IMR-90 (cell line): ENCODE measurements at places on chromosomes 7 and 10. TPM values are rescaled to one million over a fixed set of nuclear protein-coding genes. Genes with fewer than 3 reads are reported as not detected.

- H3K36me3 ChIP-seq: no peaks in the 10 kb centered on the region
- H3K4me1 ChIP-seq: no peaks in the 10 kb centered on the region
- H3K4me3 ChIP-seq: no peak overlapping the region
- H3K27me3 ChIP-seq: no peaks in the 10 kb centered on the region
These were observed 176.4 kb downstream of the THSD7A start for GRCh38 chr7:11655642-11656041.

GRCh38 chr10:116538456-116538855 is 7.3 kb upstream of the PNLIP start:
- DNase-seq: peak; percentile 7
- H3K36me3 ChIP-seq: no peaks in the 10 kb centered on the region
- H3K27ac ChIP-seq: no peak overlapping the region
- H3K4me1 ChIP-seq: no peaks in the 10 kb centered on the region
- H3K4me3 ChIP-seq: no peak overlapping the region

Gene GPRIN2
- under 0.01 TPM in 1 of 2 replicates, not detected in the other for total RNA-seq

DNA sequence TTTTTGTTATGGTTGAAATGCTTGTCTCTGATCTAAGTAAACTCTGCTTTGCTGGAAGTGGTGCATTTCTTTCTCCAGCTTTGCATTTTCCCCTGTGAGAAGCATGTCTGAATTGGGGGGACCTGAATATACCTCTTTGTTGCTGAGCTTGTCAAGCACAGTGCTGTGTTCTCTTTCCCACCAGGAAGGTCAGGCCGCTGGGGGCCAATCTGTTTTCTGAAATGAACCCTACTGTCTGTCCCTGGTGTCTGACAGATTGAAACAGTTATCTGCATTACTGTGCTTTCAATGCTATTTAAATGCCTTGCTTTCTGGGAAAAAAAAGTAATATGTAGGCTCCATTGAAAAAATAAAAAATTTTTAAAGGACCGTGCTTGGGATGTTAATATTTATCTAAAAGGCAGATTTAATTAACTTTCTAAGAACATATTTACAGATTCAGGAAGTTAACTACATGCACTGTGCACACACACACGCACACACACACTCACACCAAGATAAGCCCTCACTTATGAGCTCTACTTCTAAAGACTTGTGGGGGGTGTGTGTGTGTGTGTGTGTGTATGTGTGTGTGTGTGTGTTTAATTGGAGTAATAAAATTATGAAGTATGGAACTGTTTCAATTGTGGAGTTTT is 127.0 kb upstream of the FZD1 start:
- no peak overlapping the region for H3K4me3 ChIP-seq
- H3K4me1 ChIP-seq: peaks cover 2% of the 10 kb centered on the region; the same call in 1 of the 2 replicates
- DNase-seq: no peak
- no peak overlapping the region for H3K27ac ChIP-seq

DNA sequence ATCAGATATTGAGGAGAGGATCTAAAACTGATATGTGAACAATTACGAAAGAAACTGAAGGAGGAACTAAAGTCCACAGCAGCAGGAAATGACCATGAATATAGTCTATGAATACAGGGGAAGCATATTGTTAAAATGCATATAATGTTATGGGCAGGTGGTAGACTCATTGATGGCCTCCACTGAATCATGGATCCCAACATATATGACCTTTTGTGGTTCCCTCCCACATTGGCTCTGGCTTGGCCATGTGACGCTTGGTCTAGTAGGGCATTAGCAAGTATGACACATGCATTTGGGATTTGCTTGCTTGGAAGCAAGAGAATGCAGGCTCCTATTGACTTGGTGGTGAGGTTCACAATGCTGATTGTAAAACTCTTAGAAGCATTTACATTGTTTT is 55.2 kb upstream of the RAB18 start:
- no peaks in the 10 kb centered on the region for H3K4me1 ChIP-seq
- no peak overlapping the region for H3K27ac ChIP-seq
- no peaks in the 10 kb centered on the region; the same call in 1 of the 2 replicates for H3K27me3 ChIP-seq

Gene KCND2
- under 0.01 TPM in 2 replicates for total RNA-seq

Gene ABCC2
- 0.28 and 0.36 TPM in 2 replicates for total RNA-seq

Gene CDK14
- 28.1 and 29.6 TPM in 2 replicates for total RNA-seq

DNA sequence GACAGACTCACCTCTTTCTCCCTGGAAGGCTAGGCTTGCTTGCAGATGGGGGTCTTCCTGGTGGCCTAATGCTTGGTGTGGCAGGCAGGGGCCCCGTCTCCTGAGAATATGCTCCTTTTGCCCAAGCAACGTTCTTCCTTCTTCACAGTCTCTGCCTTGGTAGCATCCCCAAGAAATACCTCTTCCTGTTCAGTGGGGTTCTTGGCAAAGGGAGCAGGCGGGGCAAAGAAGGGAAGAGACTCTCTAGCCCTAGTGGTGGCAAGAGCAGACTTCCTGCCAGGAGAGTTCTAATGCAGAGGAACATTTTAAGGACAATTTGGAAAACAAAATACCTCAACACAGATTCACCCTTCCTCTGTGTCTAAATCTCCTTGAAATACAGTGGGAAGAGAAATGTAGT is at the start of gene CLEC5A:
Gene CLEC5A (minus strand): TSS at position 179 of the 400 bp plus-strand sequence. CDS start 682 bp downstream, outside the sequence.
- no peaks in the 10 kb centered on the region for H3K27me3 ChIP-seq
- H3K4me1 ChIP-seq: no peaks in the 10 kb centered on the region
- no peaks in the 10 kb centered on the region for H3K36me3 ChIP-seq
- no peak within 1 kb of the TSS for H3K27ac ChIP-seq
- DNase-seq: no peak
- H3K4me3 ChIP-seq: no peak within 1 kb of the TSS

DNA sequence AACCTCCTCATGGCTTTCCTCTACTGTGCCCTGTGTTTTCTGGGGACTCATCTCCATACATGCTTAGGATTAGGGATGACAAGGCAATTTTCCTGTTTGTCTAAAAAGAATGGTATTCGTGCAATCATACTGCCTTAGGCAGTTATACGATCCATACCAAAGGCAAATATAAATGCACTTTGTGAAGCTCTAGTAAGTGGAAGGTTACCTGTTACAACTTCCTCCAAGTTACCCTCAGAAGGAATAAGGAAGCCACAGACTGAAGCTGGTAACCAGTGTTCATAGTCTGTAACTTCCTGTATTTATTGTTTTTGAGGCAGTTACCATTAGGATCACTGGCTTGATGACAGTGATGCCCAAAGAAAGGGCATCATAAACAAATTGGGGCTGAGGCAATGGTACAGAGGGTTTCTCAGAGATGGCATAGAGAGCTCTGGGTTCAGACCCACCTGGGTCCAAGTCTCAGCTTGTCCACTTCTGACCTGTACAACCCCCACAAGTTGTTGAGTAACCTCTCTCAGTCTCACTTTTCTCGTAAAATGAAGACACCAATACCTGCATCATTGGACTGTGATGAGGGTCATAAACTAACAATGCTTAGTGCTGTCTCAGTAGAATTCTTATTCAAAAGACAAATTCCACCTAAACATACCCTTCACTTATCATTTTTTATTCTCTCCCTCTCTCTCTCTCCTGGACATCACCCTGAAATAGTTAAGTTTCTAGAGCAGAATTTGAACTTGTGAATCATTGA is 138.2 kb downstream of the ELMO1 start:
- H3K4me1 ChIP-seq: no peaks in the 10 kb centered on the region
- H3K27me3 ChIP-seq: no peaks in the 10 kb centered on the region
- H3K36me3 ChIP-seq: no peaks in the 10 kb centered on the region
- no peak for DNase-seq
- no peak overlapping the region for H3K4me3 ChIP-seq

DNA sequence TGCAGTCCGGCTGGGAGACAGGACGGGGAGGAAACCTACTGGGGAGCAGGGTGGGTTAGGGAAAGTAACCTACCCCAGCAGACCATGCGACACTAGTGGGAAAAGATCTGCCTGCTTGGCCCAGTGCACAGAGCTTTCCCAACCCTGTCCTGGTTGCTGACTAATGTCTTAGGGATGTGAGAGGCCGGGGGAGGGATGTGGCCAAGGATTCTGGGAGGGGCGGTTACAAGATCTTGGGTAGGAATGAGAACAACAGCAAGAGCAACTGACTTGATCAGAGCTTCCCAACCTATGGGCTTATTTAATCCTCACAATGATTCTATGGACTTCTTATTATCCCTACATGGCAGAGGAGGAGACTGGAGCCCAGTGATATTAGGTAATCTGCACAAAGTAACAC is 24.0 kb upstream of the EIF5AL1 start:
- H3K27ac ChIP-seq: peak overlapping the region; percentile 95
- H3K27me3 ChIP-seq: no peaks in the 10 kb centered on the region
- no peak overlapping the region for H3K4me3 ChIP-seq
- no peaks in the 10 kb centered on the region for H3K36me3 ChIP-seq
- peak; percentile 92 for DNase-seq
- peaks cover 32% of the 10 kb centered on the region for H3K4me1 ChIP-seq

DNA sequence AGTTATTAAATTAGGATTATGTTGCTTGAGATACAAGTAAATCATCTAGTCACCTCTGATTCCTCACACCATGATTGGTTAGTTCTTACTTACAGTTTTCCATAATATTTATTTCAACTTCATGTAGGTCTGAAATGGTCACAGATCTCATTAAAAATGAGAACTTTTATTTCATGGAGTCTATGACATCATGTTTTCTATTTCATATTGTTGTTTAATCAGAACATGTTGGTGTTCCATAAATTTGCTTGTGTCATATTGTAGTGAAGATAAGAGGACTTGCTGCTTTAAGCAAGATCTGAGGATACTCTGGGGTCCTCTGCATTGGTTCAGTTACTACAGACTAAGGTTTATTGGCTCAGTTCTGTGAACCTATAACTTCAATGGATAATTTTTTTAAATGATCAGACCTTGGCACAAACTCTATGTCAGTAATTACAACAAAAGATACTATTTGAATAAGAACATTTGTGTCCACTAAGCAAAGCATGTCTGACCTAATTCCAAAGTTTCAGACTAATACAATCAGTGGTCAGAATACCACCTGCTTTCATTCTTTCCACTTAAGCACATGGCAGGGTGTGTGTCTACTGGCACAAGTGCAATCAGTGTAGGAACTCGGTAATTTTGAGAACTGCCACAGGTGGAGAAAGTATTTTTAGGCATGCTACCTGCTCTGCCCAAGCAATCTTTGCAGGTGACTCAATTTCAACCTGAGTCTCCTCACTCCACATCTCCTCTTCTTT is 68.5 kb downstream of the CCDC71L start:
- no peaks in the 10 kb centered on the region for H3K27me3 ChIP-seq
- H3K4me1 ChIP-seq: peaks cover 2% of the 10 kb centered on the region; the same call in 1 of the 2 replicates
- no peak overlapping the region for H3K27ac ChIP-seq

DNA sequence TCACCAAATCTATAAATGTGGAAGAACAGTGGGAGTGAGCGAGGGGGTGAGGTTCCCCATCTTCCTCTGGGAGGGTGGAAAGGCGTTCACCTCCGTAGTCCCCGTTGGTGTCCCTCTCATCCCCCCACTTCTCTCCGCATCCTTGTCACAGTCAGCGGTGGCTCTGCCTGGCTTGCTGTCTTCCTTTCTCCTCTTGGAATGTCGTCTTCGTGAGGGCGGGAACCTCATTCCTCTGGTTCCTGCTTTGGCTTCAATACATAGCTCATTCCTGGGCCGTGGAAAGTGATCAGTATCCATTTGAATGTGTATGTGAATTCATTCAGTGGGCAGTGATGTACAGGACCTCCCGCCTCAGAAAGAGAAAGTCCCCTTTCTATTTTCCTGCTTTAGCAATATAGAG is 289.4 kb downstream of the CAMK1D start:
- no peak for DNase-seq
- H3K27ac ChIP-seq: no peak overlapping the region
- no peaks in the 10 kb centered on the region for H3K36me3 ChIP-seq
- H3K4me3 ChIP-seq: no peak overlapping the region

DNA sequence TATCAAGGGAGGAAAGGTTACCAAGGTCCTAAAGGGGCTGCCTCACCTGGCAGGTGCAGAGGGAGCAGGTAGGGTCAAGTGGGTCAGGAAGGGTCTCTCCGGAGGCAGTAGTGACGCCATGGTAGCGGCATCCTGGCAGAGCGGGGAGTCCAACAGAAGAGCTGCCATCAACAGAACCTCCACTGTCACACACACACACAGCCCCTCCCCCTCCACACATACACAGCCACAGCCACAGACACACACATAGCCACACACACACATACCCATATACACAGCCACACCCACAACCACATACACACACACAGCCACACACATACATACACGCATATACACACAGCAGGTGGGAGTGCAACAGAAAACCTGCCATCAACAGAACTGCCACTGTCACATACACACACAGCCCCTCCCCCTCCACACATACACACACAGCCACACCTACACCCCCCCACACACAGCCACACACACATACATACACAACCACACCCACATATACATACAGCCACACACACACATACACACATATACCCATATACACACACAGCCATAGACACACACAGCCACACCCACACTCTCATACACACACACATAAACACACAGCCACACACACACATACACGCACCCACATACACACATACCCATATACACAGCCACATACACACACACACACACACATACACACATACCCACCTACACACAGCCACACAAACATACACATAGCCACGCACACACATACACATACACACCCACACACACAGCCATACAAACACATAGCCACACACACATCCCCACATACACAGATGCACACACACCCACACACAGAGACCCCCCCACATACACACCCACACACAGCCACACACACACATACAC is 23.1 kb downstream of the KCP start:
- no peaks in the 10 kb centered on the region for H3K4me1 ChIP-seq
- H3K36me3 ChIP-seq: no peaks in the 10 kb centered on the region
- no peak overlapping the region for H3K4me3 ChIP-seq
- H3K27ac ChIP-seq: no peak overlapping the region

Gene HTRA1
- total RNA-seq: 23.1 and 28.5 TPM in 2 replicates

- no peak overlapping the region for H3K27ac ChIP-seq
- H3K4me3 ChIP-seq: no peak overlapping the region
- no peaks in the 10 kb centered on the region for H3K36me3 ChIP-seq
- peak; percentile 70 for DNase-seq
These were observed 98.8 kb downstream of the CACNB2 start for GRCh38 chr10:18238870-18239485.

Gene SLC18A3
- total RNA-seq: not detected in 2 replicates

DNA sequence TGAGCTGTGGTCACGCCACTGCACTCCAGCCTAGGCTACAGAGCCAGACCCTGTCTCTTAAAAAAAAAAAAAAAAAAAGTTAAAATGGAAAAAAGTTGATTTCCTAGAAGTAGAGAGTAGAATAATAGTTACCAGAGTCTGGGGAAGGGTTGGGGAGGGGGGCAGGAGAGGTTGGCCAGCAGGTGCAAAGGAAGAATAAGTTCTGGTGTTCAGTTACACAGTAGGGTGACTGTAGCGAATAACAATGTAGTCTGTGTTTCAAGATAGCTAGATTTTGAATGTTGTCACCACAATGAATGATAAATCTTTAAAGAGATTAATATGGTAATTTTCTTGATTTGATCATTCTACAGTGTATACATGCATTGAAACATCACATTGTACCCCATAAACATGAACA is 142.9 kb downstream of the NRF1 start:
- H3K27me3 ChIP-seq: no peaks in the 10 kb centered on the region
- H3K4me1 ChIP-seq: no peaks in the 10 kb centered on the region
- no peak overlapping the region for H3K27ac ChIP-seq
- peaks cover 8% of the 10 kb centered on the region; the same call in 1 of the 2 replicates for H3K36me3 ChIP-seq

Gene FFAR4
- total RNA-seq: not detected in 2 replicates

Gene SLC25A13
- 11.7 and 13.6 TPM in 2 replicates for total RNA-seq

GRCh38 chr7:20299647-20300312 is 30.9 kb upstream of the ITGB8 start:
- no peak overlapping the region for H3K4me3 ChIP-seq
- H3K27ac ChIP-seq: peak overlapping the region; percentile 76; the same call in 1 of the 2 replicates
- H3K36me3 ChIP-seq: no peaks in the 10 kb centered on the region
- no peaks in the 10 kb centered on the region for H3K27me3 ChIP-seq

Gene SAP25
- total RNA-seq: not detected in 2 replicates

- DNase-seq: peak; percentile 38
- H3K27me3 ChIP-seq: no peaks in the 10 kb centered on the region
- no peak overlapping the region for H3K27ac ChIP-seq
- no peak overlapping the region for H3K4me3 ChIP-seq
- H3K36me3 ChIP-seq: no peaks in the 10 kb centered on the region
- H3K4me1 ChIP-seq: no peaks in the 10 kb centered on the region
These were observed 65.6 kb downstream of the TWIST1 start for GRCh38 chr7:19051767-19052375.
